Aorta (tissue), 5 donors: ENCODE measurements at places on chromosomes 4 and X. TPM values are rescaled to one million over a fixed set of nuclear protein-coding genes. Genes with fewer than 3 reads are reported as not detected.

DNA sequence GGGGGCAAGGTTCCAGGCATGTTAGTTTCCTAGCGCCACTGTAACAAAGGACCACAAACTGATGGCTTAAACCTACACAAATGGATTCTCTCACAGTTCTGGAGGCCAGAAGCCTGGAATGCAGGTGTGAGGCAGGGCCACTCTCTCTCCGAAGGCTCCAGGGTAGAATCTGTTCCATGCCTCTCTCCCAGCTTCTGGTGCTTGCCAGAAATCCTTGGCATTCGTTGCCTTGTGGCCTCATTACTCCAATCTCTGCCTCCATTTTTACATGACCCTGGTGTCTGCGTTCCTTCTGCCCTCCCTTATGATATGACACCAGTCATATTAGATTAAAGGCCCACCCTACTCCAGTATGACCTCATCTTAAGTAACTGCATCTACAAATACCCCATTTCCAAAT is 39.6 kb downstream of the CLDN34 start:
- DNase-seq = no peak

- DNase-seq = peak; percentile 37
These were observed 38.6 kb upstream of the HMX1 start for GRCh38 chr4:8910100-8910821.

GRCh38 chr4:168797194-168797593 is 212.9 kb downstream of the CBR4 start:
- DNase-seq = no peak

DNA sequence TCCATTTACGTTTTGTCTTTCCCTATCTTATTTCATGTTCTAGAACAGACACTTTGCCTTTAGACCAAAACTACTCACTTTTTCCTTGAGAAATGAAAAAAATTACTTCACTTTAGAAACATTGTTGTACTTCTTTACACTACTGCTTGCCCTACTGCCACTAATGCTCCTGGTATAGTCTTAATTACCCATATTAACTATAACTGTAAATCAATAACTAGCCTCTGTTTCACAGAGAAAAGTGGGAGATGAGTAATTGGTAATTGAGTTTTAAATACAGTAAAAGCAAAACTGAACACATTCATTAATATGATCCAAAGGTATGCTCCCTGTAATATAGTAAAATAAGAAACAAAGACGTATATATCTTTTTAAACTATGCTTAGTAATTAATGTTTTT is 111.1 kb upstream of the JADE1 start:
- DNase-seq = no peak

DNA sequence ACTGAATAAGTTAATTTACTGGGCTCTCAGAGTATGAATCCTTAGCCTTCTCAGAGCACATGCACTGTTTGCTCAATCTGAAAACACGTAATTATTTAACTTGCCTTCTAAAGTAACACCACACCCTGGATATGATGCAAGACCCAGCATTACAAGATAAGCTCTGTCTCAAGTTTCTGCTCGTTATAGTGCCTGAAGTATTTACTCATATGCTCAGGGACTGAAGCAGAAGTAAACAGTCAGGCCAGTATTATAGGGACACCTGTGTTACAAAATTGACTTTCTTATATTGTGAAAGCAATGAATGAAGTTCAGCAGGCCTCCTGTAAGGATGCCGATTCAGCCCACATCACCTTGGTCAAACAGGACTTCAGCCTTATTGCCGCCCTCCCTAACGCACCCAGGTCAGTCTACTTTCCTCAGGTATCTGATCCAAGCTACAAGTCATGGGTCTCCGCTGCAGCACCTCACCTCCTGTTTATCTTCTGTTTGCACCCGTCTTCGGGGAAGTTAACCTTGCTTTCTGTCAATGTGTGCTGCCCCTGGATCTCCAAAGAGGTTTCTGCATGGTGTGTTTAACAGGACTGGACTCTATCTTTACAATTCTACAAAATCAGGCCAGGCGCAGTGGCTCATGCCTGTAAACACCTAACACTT is 42.8 kb upstream of the KLF3 start:
- DNase-seq = no peak

DNA sequence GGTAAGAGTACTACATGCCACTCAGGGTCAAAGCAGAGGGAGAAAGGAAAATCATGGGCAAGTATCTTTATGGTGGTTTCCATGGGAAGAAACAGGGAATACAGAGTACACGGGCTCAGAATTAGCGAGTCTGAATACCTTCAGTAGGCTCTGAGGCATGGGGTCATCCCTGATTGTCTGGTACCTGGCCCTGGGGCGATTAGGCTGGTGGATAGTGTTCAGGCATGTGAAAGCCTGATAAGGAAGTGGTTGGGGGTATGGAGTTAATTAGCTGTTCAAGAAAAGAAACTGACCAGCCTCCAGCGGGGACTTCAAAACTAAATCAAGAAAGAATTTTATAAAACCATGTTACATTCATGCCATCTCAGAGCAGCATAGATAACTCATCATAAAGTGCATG is 518.8 kb downstream of the RAB28 start:
- no peak for DNase-seq

- DNase-seq = no peak
These were observed 14.3 kb downstream of the HNRNPDL start for GRCh38 chr4:82415922-82416365.

DNA sequence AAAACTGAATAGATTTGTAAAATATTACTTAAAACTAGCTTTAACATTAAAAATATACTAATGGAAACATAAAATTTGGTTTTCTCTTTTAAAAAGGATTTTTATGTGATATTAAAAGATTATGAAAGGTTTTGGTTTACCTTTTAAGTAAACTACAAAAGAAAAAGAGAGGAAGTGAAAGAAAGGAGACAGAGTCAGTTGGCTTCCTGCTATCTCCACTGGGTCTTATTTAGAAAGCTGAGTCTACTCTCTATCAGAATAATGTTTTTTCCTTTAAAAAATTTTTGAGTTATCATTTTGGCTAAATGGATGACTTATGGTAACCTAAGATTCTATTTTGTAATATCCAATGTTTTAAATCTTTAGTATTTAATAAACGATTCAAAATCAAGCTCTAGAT is 21.6 kb upstream of the ATP8A1 start:
- no peak for DNase-seq

DNA sequence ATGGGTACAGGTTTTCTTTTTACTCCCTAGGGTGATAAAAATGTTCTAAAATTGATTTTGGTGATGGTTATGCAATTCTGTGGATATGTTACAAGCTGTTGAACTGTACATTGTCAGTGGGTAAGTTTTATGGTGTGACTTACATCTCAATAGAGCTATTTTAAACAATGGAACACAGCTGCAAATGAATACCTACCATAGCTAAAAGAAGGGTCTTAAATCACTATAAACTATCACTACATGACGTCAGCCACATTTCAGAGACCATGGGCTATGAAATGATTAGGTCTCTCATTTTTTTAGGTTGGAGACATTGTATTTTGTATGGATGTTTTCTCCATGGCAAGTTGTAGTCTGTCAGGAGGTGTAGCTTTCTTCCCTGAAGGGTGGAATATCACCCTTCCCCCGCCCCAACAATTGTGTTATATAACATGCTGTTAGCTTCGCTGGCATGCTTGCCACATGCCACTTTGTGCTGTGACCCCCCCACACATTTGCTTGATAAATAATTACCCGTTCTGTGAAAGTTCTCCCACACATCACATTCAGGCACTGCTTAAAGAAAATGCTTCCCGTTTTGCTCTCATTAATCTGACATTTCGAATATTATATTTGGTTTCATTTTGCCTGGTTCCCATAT is 159.7 kb downstream of the ARHGAP10 start:
- DNase-seq = no peak

DNA sequence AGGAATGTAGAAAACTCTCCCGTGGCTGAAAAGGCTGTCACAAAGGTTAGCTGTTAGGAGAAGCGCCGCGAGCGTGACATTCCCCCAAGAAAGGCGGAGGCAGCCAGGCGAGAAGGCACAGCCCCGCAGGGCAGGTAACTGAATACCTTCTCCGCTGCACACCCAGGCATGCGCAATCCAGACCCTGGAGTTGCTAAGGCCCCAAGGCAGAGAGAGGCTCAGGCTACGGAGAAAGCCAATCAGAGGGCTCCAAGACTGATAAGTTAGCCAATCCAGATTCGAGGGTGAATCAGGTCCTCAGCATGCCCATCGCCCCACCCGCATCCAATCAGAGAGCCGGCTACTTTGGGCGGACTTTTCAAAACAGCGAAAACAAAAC is 485 bp upstream of the CCNG2 start:
- peak; percentile 94 for DNase-seq

GRCh38 chr4:67790721-67791120 is 36.5 kb upstream of the GNRHR start:
- DNase-seq = no peak

DNA sequence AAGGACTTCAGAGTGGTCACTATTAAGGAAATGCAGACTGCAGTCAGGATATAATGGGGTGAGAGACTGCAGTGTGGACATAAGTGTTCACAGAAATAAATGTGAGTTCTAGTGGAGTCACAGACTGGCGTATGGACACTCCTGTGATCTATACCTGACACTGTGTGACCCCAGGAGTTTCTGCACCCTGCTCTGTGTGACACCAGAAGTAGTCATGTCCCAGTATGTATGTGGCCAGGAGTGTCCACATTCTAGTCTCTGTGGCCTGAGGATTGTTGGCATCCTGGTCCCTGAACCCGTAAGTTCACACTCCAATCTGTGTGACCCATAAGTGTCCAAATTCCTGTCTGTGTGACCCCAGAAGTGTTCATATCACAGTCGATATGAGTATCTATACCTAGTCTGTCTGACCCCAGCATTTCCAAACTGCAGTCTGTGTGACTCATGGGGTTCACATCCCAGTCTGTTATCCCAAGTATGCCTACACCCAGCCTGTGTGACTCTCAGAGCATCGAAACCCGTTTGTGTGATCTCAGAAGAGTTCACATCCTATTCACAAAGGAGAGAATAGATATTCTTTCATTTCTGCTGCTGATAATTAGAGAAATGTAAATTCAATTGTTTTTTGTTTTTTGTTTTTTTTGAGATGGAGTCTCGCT is 16.3 kb downstream of the WDR13 start:
- no peak for DNase-seq

DNA sequence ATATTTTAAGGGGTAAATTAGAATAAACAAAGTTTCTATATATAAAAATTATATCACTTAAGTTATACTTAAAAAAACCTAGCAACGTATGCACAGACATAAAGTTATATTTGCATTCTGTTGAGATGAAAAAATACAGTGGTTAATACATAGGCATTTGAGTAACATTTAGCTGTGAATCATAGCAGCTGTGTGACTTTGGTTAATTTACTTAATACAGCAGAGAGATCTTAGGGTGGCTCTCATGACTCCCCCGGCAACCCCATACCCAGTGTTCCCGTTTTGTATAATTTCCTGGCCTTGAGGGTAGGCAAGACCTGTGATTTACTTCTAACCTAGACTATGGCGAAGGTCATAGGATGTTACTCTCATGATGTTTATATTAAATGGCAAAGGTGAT is 504.8 kb downstream of the INPP4B start:
- no peak for DNase-seq

GRCh38 chr4:42817913-42818312 is 74.6 kb upstream of the GRXCR1 start:
- DNase-seq = no peak

Gene HHIP
- 1.6 TPM for total RNA-seq

Gene PLK4
- 0.96 TPM for total RNA-seq

Gene SOX3
- not detected for total RNA-seq

Gene WNK3
- total RNA-seq = 3.3 TPM

Gene PNMA6A
- total RNA-seq = 2.3 TPM
